Muscle of back (tissue), 13 donors: ENCODE measurements at places on chromosomes 3 and 15.

- peak; percentile 44 for DNase-seq
Measured at GRCh38 chr15:50531766-50532165, 14.7 kb downstream of the USP50 start.

DNA sequence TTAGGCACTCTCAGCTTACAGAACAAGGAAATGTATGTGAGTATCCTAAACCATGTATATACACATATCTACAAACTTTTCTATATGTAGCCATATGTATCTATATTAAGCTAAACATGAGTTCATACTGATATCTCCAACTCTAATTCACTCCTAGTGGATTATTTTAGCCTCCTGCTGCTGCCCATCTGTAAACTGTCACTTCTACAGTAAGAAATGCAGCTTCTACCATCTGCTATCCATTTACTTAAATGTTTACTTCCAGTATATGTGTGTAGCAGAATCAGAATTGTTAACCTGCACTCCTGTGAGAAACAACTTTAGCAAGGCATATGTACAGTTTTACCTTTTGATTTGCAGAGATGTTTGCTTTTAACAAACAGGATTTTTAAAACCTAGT is 478.5 kb upstream of the CBLB start:
- DNase-seq = no peak

- DNase-seq = no peak
Measured at GRCh38 chr15:45573961-45574629, 13.1 kb upstream of the BLOC1S6 start.

GRCh38 chr3:147851062-147851461 is 441.9 kb downstream of the ZIC1 start:
- no peak for DNase-seq

- peak; percentile 4 for DNase-seq
Measured at GRCh38 chr15:45572617-45573016, 14.6 kb upstream of the BLOC1S6 start.

DNA sequence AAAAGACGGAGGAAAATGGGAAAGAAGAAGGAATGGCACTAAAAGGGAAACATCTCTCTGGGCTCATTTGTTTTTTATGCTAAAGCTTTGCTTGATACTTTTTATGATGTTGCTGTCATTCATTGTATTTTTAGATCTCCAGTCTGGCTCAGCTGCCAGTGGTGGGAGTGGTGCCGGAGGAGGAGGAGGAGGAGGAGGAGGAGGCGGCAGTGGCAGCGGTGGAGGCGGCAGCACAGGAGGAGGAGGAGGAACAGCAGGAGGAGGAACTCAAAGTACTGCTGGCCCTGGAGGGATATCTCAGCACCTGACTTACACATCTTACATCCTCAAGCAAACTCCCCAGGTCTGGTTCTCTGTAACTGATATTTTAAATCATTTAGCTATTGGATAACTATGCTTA is 49.6 kb downstream of the MAP6D1 start:
- DNase-seq = peak; percentile 6

DNA sequence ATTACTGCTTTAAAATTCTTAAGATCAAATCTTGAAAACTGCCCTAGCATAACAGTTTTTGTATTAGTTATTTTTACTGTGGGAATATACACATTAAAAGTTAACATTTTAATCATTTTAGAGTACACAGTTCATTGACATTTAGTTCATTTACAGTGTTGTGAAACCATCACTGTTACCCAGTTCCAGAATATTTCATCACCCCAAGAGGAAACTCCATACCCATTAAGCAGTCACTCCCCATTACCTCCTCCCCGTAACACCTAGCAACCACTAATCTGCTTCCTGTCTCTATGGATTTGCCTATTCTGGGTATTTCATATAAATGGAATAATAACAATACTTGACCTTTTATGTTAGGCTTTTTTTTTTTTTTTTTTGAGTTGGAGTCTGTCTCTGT is 164.1 kb upstream of the LRRFIP2 start:
- no peak for DNase-seq

- DNase-seq = peak; percentile 72
Measured at GRCh38 chr3:86990012-86990733, 776 bp downstream of the VGLL3 start.

GRCh38 chr3:150330872-150331271 is 77.2 kb upstream of the TSC22D2 start:
- DNase-seq = no peak

GRCh38 chr3:14810070-14810791 is 8.5 kb upstream of the FGD5 start:
- DNase-seq = no peak

GRCh38 chr3:103002425-103003176 is 567.8 kb downstream of the ZPLD1 start:
- no peak for DNase-seq

DNA sequence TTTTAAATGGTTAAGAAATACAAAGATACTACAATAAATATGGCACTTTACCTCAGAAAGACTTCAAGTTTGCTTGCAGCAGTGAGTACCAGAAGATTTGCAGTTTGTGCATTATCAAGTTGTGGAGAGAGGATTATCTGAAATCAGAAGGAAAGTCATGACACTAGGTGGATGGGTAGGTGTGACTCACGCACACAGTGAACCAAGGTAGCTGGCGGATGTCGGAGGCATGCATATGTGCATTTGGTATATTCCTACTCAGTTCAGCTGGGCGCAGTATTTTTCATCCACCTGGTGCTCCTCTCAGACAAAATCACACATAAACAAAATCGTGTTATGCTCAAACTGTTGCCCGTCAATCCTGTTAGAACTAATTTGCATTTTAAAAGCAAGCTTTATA is 351.0 kb downstream of the IGSF11 start:
- DNase-seq = no peak

DNA sequence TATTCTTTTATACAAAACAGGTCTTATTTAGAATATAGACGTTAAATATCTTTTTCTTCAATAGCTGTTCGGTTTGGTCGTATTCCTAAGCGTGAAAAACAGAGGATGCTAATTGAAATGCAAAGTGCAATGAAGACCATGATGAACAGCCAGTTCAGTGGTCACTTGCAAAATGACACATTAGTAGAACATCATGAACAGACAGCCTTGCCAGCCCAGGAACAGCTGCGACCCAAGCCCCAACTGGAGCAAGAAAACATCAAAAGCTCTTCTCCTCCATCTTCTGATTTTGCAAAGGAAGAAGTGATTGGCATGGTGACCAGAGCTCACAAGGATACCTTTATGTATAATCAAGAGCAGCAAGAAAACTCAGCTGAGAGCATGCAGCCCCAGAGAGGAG is 16.8 kb downstream of the NR1D2 start:
- DNase-seq = no peak

- no peak for DNase-seq
Measured at GRCh38 chr3:31988271-31988670, 6.7 kb downstream of the ZNF860 start.

GRCh38 chr15:66042624-66043023 is 173.3 kb downstream of the RAB11A start:
- DNase-seq = no peak

DNA sequence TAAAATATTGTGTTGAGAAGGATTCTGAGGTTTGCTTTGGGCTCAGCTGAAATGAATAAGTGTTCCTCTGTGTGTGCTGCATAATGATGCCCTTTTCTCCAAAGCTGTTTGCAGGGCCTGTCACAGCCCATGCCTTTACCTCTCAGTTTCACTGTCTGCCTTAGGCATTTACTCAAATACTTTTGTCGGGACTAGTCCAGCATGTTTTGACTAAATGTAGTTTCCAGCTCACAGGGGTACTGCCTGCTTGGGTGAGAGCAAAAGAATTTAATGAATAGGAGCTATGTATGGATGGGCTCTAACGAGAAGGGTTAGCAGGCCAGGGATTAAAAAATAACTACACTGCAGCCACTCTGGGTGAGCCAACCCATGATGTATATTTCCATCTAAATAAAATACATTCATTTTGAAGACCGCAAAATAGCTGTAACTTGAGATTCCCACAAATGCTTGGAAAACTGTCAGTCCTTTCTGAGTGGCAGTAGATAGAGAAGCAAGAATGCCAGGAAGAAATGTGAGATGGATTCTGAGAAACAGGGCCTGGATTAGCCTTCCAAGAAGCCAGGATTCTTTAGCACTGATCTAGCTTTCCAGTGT is 549.2 kb upstream of the TBL1XR1 start:
- DNase-seq = no peak

- DNase-seq = no peak
Measured at GRCh38 chr15:100520132-100520921, 8.4 kb downstream of the CERS3 start.

DNA sequence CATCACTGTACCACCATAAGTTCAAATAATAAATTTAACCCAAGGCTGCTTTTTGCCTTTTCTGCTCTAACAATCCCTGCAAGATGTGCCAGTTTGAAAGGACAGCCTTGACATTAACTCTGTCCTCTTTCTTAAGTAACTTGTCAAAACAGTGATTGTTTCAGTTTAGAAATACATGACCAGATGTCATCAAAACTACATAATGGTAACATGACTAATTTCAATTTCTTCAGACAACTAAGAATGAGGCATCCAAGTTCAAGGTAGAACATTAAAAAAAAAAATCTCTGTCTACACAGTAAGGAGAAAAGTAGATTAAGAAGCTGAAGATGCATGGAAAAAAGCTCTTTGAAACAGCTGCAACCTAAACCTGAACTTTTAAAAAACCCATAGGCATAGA is 47.4 kb downstream of the SHQ1 start:
- DNase-seq = no peak

GRCh38 chr15:36814708-36815107 is 235.3 kb downstream of the CDIN1 start:
- DNase-seq = no peak

DNA sequence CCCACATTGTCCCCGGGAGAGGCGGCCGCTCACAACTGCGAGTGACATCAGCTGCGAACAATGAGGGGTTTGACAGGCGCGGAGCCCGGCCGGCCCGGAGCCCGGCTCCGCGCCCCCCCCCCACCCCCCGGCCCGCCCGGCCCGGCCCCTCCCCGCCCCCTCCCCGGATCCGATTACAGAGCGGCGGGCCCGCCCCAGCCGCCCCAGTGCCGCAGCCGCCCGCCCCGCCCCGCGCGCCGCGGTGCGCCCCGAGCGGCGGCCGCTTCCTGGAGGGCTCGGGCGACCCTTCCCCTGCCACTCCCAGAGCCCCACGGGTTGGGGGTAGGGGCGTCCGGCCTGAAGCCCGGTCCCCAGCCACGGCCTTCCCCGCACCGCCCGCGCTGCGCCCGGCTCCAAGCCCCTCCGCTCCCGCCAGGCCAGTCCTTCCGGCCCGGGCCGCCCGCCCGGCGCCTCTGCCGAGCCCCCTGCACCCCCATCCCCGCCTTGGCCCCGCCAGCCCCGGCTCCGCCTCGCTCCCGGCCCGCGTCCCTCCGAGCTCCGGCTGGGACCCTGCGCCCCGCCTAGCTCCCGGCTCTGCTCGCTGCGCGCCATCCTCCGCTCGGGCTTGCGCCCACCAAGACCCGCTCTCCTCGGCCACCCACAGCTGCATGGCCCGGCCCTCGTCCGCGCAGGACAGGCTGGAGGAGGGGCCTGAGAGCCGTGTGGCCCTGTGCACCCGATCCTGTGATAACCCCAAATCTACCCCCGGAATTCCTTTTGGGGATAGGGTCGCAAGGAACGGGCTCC is at the start of gene PCBP4:
Gene PCBP4, minus strand, starts transcription at position 71 of the 786 bp plus-strand sequence. CDS start 6,214 bp downstream, outside the sequence.
- DNase-seq = peak; percentile 75

- DNase-seq = no peak
Measured at GRCh38 chr3:32440611-32441350, 49.1 kb downstream of the CMTM7 start.

- DNase-seq = no peak
Measured at GRCh38 chr3:72275331-72275751, 490.4 kb upstream of the PROK2 start.

- DNase-seq = peak; percentile 90
Measured at GRCh38 chr3:66276705-66277274, 56.0 kb downstream of the SLC25A26 start.

GRCh38 chr3:196163666-196164493 is 47.3 kb downstream of the ZDHHC19 start:
- peak; percentile 49 for DNase-seq

- peak; percentile 93 for DNase-seq
Measured at GRCh38 chr15:66803182-66803729, 101.2 kb downstream of the SMAD6 start.
